ENCODE measurements at places on chromosomes 4 and X.

GRCh38 chrX:14607446-14607985, 78.2 kb downstream of the GLRA2 start:
- no peak for DNase-seq

- DNase-seq: no peak
Observed at GRCh38 chrX:96568071-96568470, 116.6 kb upstream of the DIAPH2 start.

- DNase-seq: no peak
Observed at GRCh38 chr4:26308568-26308967, 12.2 kb upstream of the RBPJ start.

- peak; percentile 80 for DNase-seq
Observed at GRCh38 chr4:28373601-28374000, 1513.0 kb downstream of the STIM2 start.

DNA sequence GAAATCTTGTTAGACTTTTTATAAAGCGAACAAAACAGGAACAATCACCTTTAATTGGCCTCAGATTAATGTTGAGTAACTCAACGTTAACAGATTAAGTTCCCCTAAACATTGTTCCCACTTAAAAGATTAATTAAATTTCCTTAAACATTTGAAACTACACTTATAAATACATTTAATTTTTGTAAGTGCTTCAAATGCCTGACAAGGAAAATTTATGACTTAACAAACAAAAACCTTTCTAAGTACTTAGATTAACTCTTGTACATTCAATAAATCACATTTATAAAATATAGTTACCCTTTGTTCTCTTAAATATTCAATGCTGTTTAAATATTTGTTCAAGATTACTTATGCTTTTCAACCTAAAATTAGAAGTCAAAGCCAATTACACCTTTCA, 39.4 kb upstream of the OCIAD2 start:
- no peak for DNase-seq

- DNase-seq: peak; percentile 90
Observed at GRCh38 chr4:122739174-122739573, 6.7 kb downstream of the BBS12 start.

GRCh38 chr4:53804719-53805118, 213.4 kb upstream of the LNX1 start:
- no peak for DNase-seq

GRCh38 chr4:139329665-139330200, 27.5 kb upstream of the NDUFC1 start:
- DNase-seq: no peak

DNA sequence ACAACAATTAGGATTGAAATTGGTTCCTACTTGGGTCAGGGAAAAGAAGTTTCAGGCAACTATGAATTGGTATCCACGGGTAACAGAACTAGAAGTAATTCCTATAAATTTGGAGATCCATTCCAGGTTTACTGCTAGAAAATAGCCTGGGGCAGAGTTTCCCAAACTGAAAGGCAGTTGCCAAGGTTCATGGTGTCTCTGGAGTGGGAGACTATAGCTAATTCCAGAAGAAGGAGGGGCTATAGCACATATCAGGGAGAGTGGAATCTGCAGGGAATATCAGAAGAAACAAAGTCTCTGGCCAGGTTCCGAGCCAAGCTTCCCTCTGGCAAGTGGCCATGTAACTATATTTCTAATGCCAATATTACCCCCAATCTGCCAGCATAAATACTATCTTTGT, 166.3 kb downstream of the GALNTL6 start:
- no peak for DNase-seq

DNA sequence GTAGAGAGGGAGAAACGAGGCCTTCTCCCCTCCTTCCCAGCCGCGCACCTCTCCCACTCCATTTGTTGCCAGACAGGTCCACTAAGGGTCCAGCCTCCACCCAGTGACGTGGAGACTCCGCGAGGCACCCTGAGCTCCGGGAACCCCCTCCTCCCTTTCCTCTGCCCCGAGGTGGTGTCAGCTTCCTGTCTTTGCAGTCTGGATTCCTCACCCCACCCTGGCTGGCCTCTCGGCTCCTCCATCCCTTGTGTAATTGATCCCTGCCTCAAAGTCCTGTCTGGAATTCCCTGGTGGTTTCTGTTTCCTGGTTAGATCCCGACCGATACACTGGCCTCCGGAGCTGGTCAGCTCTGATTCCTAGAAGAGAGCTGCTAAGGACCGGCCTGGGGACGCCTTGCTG, 105.9 kb upstream of the SCOC start:
- DNase-seq: no peak

DNA sequence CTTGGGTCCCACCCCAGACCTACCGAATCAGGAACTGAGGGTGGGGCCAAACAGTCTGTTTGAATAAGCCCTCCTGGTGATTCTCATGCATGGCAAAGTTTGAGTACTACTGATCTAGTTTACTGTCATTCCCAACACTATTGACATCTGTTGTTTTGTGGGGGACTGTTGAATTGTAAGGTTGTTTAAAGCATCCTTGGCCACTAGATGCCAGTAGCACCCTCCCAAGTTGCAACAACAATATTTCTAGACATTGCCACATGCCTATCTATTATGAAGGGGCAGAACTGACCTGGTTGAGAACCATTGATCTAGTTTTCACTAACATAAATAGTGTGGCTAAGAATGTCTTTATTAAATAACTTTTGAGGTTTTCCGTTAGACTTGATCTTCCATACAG, 15.1 kb downstream of the TAF9B start:
- no peak for DNase-seq

- no peak for DNase-seq
Observed at GRCh38 chrX:44946771-44947170, 73.8 kb downstream of the KDM6A start.

- DNase-seq: no peak
Observed at GRCh38 chr4:80183250-80184052, 13.9 kb upstream of the PRDM8 start.

DNA sequence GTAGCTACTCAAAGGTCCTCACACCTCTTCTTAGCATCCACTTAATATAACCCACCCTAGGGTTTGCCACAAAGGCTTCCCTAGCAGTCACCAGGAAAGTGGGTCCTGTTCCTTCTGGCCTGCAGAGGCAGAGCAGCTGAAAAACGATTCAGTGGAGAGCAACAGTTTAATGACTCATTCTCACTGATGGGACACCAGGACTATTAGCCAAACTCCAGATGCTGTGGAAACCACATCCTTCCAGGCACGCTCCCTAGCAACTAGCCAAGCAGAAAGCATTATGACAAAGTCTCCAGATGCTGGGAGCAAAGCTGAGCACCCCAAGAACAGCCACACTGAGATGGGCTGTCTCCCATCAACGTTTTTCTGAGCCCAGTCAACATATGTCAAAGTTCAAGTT, 30.3 kb upstream of the UTP14A start:
- DNase-seq: peak; percentile 76

DNA sequence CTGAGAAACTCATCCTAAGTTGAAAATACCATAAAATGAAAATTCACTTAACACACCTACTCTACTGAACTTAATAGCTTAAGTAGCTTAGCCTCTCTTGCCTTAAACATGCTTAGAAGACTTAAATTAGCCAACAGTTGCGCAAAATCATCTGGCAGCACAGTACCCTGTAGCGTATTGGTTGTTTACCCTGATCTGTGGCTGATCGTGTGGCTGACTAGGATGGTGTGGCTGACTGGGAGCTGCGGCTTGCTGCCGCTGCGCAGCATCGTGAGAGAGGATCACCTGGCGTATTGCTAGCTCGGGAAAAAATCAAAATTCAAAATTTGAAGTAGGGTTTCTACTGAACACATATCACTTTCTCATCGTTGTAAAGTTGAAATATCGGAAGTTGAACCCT, 6.3 kb downstream of the RUFY3 start:
- DNase-seq: no peak

DNA sequence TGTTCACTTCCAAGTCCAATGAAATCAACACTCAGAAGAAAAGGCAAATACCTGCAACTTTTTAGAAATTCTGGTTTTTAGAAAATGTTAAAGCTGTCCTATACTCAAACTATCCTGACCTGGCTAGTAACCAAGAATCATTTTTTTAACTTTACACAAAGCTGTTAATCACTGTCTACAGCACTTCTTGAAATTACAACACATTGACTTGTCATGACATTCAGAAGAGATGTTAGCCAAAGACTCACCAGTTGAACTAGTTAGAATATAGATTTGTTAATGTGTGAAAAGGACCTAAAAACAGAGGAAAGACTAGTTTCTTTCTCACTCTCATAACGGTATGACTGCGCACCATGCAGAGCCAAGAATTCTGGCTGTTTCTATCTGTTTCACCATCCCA, 98.8 kb downstream of the COX18 start:
- no peak for DNase-seq

DNA sequence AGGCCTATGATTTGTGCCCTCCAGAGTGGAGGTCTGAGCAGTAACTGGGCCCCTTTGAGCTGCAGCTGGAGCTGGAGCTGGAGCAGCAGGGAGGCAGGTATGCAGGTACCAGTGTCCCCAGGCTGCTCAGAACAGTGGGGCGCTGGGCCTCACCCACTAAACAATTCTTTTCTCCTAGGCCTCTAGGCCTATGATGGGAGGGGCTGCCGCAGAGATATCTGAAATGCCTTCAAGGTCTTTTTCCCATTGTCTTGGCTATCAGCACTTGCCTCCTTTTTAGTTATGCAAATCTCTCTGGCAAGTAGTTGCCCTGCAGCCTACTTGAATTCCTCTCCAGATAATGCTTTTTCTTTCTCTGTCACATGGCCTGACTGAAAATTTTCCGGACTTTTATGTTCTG, 79.7 kb upstream of the OTUD4 start:
- DNase-seq: no peak

DNA sequence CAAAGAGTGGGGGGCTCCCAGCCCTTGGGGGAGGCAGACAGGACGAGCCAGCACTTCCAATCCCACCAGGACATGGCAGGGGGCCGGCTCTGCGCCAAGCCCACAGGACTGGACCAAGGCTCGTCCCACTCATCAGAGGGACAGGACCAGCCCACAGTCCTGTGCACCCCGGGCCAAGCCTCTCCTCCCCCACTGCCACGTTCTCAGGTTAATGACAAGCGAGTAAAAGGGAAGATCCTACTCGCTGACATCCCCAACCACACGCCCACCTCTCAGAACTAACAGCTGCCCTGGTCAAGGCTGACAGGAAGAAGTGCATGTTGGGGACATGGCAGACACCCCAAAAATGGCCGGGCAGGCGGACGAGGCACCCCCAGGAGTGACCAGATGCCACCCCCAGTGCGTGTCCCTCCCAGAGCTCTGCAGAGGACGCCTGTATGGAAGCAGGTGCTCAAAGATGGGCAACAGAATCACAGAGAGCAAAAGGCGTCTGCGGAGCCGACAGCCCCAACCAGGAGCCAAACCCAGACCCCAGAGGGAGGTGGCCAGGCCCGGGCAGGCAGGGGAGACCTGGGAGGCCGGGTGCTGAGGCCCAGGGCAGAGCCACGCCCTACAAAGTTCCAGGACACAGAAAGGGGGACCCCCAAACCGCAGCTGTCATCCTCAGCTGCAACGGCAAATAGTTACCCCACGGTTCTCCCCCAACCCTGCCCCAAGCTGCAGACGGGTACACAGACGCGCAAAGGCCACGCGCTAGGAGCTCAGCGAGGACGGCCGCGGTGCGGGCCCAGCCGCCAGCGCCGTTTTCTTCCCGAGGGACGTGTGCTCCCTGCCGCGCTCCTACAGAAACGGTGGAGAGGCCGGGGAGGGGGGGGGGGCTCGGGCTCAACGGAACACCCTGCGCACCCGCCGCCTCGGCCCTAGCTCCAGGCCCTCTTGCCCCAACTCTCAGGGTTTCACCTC, 1.7 kb downstream of the CTBP1 start:
- no peak for DNase-seq

GRCh38 chr4:23747281-23747735, 142.5 kb downstream of the PPARGC1A start:
- DNase-seq: no peak

DNA sequence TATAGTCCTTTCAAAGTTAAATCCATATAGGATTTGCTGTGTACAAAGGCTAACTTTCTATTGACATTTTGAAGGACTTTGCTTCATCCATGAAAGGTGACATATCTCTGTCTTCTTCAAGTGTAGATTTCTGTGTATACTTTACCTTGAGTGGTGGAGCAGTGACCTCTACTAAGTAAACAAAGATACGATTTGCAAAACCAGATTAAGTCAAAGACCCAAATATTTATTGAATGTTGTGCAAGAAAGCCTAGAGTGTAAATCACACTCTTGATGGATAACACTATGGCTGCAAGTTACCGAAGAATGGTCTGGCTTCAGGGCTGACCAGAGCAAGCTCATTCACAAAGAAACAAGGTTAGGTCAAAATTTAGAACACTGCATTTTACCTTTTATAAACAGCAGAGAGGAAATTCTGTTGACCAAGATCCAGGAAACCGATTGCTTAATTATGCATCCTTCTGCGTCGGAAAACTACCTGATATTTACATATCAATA, 5.4 kb upstream of the FGG start:
- no peak for DNase-seq

GRCh38 chr4:15063341-15063740, 61.1 kb downstream of the CPEB2 start:
- no peak for DNase-seq

GRCh38 chrX:3052860-3053259, 11.6 kb downstream of the ARSF start:
- DNase-seq: no peak

DNA sequence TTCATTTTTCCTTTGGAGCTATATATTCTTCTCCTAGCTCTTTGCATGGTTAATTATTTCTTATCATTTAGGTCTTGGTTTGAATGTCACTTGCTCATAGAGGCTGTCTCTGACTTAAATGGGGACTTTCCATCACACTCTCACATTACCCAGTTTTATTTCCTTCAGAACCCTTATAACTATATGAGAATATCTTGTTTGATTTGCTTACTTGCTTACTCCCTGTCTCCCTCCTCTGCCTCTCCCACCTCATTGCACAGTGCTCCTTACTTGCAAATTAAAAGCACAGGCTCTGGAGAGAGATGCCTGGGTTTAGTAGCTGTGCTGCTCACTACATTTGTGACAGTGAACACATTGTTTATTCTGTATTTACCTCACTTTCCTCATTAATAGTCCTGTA, 174.6 kb downstream of the SOWAHB start:
- peak; percentile 47 for DNase-seq

- no peak for DNase-seq
Observed at GRCh38 chrX:133249266-133250058, 31.3 kb upstream of the TFDP3 start.

GRCh38 chrX:40142417-40142816, 44.7 kb upstream of the BCOR start:
- DNase-seq: no peak

DNA sequence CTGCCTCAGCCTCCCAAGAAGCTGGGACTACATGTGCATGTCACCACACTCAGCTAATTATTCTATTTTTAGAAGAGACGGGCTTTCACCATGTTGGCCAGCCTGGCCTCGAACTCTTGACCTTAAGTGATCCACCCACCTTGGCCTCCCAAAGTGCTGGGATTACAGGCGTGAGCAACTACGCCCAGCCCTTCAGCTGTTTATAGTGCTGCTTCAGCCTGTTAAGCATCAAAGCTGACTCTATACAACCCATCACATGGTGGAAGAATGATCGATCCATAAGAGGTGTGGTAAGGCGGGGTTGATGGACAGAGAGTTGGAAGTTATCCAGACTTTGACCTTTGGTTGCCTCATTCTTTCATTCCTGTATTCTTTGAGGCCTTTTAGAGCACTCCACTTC, 56.2 kb upstream of the RAPGEF2 start:
- DNase-seq: no peak

Data from fibroblast of upper back skin (primary cell).